ENCODE measurements at places on chromosomes 3 and 15.

DNA sequence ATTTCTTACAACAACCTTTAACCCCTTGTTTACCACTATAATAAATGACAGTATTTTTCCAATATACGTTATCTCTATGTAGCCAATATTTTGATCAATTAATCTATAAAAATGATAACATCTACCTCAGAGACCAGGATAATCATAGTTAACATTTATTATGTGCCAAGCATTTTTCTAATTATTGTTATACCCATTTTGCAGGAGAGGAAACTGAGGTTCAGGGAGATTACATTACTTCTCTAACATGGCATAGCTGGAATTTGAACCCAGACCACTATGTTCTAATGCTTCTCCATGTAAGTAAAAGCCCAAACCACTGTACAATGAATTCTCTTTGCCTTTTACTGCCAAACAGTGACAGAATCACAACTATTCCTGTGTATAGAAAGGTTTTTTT lies 113.4 kb upstream of the PFN2 start:
- DNase-seq, result no peak

- DNase-seq, result no peak
These were observed 94.1 kb downstream of the MYH15 start for GRCh38 chr3:108416111-108416869.

- DNase-seq, result no peak
These were observed 2.6 kb downstream of the SLITRK3 start for GRCh38 chr3:165193366-165194254.

GRCh38 chr3:188663839-188664238 lies 507.9 kb upstream of the TPRG1 start:
- no peak for DNase-seq

DNA sequence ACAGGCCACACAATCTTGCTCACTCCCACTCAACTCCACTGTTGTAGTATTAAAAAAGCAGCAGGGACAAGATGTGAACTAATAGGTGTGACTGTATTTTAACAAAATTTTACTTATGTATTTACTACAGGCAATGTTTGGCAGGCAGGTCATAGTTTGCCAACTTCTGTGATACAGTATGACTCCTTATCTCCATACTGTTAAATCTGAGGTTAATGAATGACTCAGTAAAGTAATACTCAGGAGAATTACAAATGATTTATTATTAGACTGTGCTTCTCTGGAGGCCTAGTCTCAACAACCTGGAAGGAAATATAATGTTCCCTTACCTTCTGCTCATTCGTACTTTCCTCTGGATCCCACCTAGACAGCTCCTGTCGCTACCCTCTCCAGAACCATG lies 258.6 kb upstream of the KCNMB2 start:
- no peak for DNase-seq

GRCh38 chr15:38991126-38991525 lies 426.5 kb upstream of the RASGRP1 start:
- no peak for DNase-seq

- peak; percentile 8 for DNase-seq
These were observed 169.7 kb upstream of the TMCO5A start for GRCh38 chr15:37764733-37765191.

DNA sequence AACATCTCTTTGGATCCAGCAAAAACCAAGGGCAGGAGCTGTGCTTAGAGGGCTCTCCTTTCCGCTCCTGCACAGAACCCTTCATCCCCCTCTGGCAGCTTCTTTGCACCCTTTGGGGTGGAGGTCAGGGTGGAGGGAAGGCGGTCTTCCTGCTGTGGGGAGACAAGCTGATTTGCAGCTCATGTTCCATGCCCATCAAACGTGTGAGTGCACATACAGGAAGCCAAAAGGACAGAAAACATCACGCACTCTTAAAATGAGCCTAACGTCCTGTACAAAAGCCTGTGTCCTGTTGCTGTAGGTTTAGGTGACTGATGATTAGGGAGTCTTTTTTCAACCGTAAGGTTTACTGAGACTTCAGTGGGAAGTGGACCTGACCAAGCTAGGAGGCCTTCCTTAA lies 195.2 kb downstream of the PLCL2 start:
- DNase-seq, result no peak

GRCh38 chr3:25313286-25313685 lies 114.8 kb upstream of the RARB start:
- DNase-seq, result no peak

DNA sequence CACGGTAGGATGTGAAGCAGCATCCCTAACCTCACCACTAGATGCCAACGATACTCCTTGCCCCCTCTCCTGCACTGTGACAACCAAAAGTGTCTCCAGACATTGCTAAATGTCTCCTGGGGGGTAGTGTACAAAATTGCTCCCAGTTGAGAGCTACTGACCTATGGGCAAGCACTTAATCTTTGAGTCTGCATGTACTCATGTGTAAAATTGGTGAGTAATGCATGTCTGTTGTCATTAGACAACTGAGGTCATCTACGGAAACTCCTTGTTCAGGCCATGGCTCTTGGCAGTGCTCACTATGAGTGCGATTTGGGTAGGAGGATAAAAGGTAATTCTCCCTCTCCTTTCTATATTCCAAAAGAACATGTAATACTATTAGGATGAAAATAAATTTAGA lies 29.2 kb downstream of the PDHB start:
- no peak for DNase-seq

DNA sequence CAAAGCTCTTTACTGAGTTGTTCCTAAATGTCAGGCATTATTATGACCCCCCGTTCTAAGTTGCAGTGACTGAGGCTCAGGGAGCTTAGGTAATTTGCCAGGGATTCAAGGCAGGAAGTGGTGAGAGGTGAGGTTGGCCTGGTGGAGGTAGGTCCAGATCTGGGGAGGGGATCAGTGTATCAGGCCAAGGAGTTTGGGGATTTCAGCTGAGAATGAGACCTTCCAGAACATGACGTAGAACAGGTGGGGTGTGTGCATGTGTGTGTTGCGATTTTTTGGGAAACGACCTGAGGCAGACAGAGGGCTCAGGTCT lies 41.1 kb upstream of the MRPS22 start:
- no peak for DNase-seq

DNA sequence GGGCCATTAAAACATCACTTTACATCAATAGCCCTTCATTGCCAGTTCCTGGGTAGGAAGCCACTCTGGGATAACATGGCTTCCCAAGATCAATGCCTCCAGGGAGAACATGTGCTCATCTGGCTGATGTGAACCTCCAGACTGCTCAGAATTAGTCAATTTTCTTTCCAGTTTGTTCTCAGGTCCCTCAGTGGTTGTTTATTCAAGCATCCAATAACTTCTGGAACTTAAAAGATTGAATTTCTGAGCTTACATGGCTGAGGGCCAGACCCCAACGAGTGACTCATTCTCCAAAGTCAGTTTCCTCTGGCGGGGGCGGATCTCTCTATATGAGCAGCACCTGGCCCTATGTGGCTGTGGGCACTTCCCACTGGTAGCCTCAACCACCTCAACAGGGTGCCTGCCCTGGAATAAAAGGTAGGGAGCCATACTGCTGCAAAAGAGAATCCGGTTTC lies 34.0 kb downstream of the LYZL4 start:
- DNase-seq, result peak; percentile 38

DNA sequence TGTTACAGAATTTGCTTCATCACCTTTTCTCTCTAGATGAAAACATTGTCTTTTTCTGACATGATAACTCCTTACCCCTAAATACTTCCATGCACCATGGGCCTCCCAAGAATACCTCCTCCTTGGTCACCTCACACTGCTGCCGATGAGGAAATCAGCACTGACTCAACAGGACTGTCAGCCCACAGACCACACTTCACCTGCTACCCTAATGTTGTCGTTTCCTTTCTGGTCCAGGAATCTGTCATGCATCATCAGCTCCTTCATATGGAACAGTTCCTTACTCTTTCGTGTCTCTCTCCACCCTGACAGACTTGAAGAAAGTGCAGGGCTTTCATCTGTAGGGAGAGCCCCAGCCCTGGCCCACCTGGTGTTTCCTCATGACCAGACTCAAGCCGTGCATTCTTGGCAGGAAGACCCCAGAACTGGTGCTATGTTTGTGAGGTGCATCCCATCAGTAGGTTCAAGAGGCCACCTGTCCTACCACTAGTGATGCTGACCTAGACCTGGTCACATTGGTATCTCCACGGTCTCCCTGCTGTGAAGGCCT lies 41.1 kb upstream of the PLXNA1 start:
- DNase-seq, result no peak

- no peak for DNase-seq
These were observed 9.1 kb upstream of the AVEN start for GRCh38 chr15:34047893-34048775.

- no peak for DNase-seq
These were observed 28.4 kb upstream of the PARL start for GRCh38 chr3:183912895-183913579.

- no peak for DNase-seq
These were observed 7.6 kb upstream of the FOXB1 start for GRCh38 chr15:59996298-59997041.

GRCh38 chr15:56236197-56236596 lies 7.5 kb downstream of the RFX7 start:
- DNase-seq, result no peak

DNA sequence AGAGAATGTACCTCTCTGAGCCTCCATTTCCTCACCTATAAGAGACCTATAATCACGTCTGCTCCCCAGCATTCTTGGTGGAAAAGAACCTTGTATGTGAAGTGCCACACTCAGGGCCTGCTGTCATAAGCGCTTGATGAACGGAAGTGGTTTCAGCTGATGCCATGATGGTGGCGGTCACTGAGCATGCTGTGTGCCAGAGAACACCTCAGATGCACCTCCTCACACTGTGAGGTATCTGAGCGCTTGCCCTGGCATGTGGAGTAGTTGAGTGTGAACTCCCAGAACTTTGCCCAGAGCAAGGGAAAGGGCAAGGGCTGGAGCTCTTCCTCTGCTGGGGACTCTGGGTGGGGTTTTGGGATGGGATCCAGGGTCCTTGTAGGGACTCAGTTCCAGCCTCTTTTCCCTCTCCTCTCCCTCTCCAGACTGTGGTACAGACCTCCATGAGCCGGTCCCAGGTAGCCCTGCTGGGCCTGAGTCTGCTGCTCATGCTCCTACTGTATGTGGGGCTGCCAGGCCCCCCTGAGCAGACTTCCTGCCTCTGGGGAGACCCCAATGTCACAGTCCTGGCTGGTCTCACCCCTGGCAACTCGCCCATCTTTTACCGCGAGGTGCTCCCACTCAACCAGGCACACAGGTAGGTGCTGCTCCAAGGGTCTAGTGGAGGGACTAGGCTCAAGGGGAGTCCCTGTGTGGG lies 2.7 kb downstream of the ABHD14A start:
- no peak for DNase-seq

DNA sequence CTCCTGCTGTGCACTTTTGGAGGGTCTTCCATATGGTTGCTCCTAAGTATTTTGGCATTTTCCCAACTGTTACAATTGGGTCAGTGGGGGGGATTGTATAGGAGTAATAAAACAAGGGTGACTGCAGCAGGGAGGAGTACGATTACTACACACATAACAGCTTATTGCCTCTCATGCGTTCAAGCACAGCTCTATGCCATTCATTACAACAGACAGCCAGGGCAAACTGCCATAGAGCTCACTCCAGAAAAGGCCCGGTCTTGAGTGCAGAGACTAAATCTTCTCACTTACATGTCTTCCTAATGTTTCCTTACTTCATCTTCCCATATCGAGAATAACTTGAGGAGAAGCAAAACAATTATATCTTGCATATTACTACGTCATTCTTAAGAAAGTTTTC lies 1.4 kb upstream of the CHMP2B start:
- no peak for DNase-seq

- DNase-seq, result peak; percentile 97
These were observed 3.3 kb downstream of the LIPH start for GRCh38 chr3:185549122-185549521.

- no peak for DNase-seq
These were observed 293.6 kb downstream of the FGF12 start for GRCh38 chr3:192433704-192434103.

GRCh38 chr3:48738144-48738536 lies 21.1 kb upstream of the IP6K2 start:
- no peak for DNase-seq

DNA sequence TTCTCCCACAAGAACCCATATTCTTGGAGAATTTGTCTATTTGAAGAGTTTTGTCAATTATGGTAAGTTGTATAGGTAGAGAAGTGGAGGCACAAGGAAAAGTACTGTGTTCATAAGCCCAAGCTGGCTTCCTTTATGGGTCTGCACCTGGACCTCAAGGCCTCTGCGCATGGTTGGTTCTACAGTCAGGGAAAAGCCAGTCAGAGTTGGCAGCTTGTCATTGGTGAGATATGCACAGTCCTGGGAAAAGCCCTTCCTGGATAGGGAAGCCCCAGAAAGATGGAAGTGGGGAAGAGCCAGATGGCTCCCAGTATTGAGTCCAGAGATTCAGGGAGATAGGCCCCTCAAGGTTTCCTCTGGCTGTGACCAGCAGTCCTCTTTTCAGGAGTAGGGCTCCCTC lies 15.8 kb downstream of the BOC start:
- DNase-seq, result no peak

DNA sequence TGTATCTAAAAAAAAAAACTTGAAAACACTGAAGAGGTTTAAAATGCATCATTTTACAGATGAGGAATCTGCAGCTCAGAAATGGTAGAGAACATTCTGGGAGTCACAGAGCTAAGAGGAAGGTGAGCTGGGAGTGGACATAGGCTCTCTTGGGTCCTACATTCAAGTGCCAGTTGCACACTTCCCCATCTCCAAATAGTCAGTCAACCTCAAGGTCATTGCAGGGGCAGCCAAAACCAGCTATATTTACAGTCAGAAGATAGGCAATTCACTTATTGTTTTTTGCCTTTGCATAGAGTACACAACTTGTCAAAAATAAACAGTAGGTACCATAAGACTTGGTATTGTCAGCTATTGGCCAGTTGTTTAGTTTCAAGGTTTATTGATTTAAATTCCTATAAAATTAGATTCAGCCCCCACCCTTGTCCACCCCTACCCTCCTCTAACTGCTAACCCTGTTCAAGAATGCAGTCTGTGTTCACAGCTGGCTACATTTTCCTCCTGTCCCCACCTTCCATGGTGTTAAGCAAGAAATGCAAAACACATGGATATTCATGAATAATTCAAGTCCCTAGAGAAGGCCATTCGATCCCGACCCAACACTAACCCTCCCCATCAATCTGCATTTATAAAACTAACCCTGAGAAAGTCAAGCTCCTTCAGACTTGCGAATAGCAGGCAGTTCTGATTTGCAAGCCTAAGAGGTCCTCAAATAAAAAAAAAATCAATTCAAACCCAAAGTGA lies 567.0 kb upstream of the MCTP2 start:
- no peak for DNase-seq

GRCh38 chr3:36871379-36872126 lies 73.3 kb downstream of the TRANK1 start:
- no peak for DNase-seq

DNA sequence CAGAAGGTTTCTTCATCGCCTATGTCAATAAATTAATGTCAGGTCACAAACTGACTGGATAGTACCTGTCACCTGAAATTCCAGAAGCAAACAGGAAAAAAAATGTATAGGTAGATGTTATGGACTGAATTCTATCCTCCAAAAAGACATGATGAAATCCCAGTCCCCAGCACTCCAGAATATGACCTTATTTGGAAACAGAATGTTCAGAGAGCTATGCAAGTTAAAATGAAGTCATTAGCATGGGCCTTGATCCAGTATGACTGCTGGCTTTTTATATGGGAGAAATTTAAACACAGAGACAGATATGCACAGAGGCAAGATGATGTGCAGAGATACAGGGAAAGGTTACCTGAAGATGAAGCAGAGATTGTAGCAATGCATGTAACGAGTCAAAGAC lies 953.4 kb downstream of the ZPLD1 start:
- DNase-seq, result no peak
